LHCN-M2 (cell line): ENCODE measurements at places on chromosomes 12 and 14.

DNA sequence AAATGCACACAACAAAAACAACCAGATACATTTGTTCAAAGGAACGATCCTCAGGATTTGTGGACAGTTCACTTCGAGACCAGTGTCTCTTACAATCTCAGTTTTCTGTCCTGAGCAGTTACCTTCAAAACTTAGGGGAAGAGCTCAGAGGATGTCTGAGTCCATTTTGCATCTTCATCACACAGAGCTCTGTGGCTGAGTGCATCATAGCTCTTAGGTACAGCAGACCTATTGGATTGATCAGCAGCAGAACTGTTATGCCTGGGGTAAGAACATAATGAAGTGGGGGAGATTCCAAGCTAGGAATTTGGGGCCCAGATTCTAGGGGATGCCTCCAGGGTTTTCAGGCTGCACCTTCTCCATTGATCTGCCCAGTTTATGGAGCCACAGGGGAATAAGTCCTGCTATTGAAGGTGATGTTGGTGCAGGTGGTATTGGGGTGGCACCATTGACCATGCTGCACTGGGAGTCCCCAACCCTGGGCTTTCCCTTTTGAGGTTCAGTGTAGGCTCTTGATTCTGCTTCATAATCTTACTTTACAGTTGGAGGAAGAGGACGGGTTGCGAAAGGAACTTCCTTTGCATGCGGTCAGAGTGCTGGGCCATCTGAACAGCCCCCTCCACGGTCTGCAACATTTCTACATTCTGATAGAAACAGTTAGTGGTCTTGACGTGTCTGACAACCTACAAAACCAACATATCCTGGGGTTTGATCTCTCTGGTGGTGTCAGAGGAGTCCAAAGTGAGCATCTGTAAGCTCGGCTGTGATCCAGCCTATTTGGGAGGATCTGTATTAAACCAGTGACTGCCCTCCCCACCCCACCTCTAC is 112.8 kb downstream of the CHST11 start:
- no peak for DNase-seq

GRCh38 chr12:53735-54730 is 12.5 kb upstream of the IQSEC3 start:
- no peak for DNase-seq

- DNase-seq: no peak
Measured at GRCh38 chr14:20400589-20400964, 12.7 kb downstream of the TEP1 start.

DNA sequence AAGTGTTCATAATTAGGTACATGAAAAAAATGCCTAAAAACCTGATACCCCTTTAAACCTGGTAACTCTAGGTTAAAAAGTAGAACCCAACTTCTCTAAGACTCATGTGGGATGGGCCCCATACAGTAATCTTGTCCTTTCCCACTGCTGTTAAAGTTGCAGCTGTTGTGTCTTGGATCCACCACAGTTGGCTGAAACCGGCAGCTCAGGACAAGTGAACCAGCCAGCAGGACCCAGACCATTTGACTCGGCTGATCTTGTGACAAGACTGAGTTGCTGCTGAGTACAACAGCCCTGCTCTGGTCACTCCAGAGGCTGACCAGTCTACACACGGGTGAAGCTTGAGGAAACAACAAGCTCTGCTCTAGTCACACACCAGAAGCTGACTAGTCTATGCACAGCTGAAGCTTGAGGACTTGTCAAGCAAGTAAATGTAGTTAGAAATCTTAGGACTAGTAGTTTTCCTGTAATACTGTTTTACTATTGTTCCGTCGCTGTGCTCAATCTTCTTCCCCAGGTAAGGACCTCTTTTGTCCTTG is 60.6 kb downstream of the DHRS2 start:
- peak; percentile 31 for DNase-seq

- no peak for DNase-seq
Measured at GRCh38 chr14:78202163-78202562, 32.0 kb downstream of the NRXN3 start.

DNA sequence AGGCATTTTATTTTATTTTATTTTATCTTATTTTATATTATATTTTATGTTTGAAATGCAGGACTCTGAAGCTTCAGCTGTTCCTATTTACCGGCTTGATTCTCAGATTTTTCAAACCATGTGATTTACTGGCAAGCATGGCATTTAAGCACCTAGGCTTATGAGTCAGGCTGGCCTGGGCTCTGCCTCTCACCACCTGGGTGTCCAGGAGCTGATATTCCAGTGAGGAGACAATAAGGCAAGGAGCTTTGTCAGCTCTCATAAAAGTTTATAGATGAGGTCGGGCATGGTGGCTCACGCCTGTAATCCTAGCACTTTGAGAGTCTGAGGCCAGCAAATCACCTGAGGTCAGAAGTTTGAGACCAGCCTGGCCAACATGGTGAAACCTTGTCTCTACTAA is 2.1 kb downstream of the DAO start:
- no peak for DNase-seq

DNA sequence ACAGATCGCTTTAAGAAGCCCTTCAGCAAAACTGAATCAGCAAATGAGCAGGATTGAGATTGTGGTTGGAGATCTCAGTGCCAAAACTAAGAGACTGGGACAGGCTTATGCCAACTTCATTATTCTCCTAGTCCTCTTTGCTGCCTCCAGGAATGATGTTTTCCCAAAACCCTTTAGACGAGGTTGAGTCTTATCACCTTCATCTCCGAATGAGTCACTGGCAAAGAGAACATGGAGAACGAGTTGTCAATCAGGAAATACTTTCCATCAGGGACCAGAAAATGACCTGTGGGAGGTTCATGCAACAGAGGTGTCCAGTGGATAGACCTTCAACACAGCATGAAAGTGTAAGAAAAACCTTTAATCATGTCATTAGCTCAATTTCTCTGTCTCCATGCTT is 461.5 kb downstream of the RMST start:
- DNase-seq: no peak

DNA sequence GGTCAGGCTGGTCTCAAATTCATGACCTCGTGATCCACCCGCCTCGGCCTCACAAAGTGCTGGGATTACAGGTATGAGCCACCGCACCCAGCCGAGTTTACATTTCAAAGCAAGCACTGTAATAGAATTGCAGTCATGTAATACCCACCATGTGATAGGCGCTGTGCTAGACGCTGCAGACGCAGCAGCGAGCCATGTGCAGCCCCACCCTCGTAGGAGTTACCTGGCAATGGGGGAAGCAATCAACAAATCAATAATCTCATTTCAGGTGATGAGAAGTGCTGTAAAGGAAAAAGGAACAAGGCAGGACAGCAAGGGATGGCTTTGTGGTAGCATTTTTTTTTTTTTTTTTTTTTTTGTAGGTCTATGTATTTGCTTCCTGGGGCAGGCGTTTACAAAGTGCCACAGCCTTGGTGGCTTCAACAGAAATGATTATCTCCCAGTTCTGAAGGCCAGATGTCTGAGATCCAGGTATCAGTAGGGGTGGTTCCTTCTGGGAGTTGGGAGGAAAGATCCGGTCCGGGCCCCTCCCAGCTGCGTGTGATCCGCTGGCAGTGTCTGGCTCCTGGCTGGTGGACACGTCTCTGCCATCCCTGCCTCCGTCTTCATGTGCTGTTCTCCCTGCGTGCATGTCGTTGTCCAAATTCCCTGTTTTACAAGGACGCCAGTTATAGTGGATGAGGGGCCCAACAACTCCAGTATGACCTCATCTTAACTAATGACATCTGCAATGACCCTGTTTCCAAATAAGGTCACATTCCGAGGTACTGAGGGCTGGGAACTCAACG is 72.8 kb downstream of the TNFAIP2 start:
- no peak for DNase-seq

GRCh38 chr12:12358528-12358927 is 1.6 kb downstream of the BORCS5 start:
- DNase-seq: no peak

DNA sequence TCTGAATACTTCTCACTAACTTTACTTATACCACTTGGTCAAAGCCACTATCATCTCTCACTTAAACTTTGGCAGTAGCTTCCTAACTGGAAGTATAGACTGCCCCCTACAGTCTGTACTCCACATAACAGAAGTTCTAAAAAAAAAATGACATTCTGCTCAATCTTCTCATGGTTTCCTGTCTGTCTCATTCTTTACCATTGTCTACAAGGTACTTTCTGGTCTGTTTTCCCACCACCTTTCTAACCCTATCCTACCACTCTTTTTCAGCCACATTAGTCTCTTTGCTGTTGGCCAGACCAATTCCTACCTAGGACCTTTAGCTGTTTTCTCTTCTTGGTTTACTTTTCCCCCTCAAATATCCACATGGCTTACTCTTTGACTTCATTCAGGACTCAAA is 14.7 kb downstream of the CPSF6 start:
- peak; percentile 51 for DNase-seq

DNA sequence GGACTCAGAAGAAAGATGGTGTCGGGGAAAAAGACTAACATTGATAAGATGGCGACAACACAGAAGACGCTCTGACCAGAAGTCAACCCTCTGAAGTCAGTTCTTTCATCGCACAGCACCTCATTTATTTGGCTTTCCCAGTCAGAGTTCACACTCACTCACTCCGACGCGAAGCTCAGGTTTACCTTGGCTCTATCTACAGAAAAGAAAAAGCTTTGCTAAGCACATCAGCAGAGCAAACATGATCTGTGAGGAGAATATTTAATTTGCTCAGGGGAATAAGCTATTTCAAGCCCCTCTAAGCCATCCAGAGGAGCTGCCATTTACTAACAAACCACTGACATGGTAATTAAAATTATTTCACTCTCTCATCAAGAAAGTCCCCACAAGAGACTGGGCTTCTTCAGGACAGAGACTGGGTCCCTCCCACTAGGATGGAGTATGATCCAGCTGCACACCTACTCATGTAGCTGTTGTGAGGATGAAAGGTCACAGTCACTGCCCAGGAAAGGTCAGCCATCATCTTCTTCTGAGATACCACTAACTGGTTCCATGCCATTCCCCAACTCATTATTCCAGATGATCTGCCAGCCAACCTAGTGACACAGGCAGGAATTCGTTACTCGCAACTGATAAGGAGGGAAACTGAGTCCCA is 111.4 kb downstream of the TTC7B start:
- no peak for DNase-seq

- no peak for DNase-seq
Measured at GRCh38 chr12:85350356-85350755, 70.3 kb downstream of the ALX1 start.

- no peak for DNase-seq
Measured at GRCh38 chr14:100791348-100791735, 34.6 kb upstream of the MEG3 start.

DNA sequence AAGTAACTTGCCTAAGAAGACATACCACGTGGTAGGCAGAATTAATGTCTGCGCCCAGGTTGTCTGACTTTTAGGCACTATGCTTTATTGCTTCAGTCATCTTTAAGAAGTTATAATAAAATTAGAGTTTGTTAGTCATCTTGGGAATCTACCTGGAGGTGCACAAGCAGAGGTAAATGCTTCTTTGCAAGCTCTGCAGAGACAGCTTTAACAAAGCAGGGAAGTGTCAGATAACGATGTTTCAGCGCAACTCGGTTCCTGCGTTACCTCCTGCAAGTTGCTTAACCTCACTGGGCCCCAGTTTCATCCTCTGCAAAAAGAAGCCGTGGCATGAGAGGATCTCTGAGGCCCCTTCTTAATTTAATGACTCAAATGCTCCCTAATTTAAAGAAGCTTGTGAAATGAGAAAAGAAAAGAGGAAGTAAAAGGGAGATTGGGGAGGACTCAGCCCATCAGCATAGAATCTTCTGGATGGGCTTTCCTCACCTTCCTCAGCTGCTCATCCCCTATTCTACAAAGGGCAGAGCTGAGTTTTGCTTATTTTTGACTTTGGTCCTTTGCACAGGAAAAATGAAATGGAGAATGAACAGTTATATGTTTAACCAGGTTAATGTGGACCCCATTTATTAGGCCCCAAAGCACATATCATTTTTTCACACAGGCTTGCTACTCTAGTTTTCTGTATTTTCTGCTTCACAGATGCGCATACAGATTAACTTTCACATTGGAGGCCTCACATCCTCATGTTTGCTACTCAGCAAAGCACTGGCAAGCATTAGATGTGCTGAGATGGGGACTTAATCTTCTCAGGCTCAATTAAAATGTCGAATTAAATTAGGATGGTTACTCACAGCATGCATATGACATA is 5.1 kb downstream of the ARHGDIB start:
- no peak for DNase-seq

GRCh38 chr14:37230551-37231194 is 32.9 kb downstream of the MIPOL1 start:
- peak; percentile 63 for DNase-seq

DNA sequence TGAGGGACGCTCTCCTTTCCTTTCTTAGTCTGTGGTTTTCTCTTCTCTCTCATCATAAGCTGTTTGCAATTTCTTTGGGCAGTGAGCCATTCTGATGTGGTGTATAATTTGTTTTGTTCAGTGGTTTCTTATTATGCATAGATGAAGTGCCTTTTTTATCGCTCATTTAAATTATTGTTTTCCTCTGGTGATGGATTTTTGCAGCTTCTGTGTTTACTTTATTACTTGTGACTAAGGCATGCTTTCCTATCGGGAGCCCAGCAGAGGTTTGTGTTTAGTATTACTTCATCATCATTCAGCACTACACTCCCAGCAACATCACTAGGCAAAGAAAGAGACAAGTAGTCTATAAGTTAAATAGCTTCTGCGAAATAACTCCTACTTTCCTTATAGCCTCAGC is 586.6 kb upstream of the NOVA1 start:
- no peak for DNase-seq

- DNase-seq: peak; percentile 79
Measured at GRCh38 chr12:77893918-77894317, 63.2 kb downstream of the NAV3 start.

DNA sequence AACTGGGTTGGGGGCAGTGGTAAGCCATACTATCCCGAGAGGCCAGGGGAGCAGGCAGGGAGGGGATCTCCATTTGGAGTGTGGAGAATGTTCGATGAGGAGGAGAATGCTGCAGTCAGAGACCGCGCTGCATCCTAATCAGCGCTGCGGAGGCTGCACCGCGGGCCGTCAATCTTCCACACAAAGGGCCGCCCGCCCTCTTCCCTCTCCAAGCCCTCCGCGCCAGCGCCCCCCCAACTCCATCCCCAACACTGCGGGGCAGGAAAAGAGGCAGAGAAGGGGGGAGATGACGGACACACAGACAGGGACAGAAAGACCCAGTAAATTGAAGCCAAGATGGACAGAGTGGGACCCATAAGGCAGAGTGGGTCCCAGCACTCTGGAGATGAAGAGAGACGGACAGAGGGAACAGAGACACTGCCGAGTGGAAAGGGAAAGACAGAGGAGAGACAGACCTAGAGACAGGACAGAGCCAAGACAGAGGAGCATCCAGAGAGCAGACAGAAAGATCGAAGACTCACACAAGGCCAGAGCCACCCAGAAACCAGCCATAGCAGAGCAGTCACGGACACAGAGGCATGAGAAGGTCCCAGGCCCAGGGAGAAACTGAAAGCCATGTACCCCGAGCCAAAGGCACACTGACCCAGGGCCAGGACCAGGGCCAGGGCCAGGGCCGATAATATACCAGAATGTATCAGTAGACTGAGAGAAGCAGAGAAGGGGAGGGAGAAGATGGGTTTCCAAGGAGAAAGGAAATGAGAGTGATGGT is 3.5 kb downstream of the CISTR start:
- DNase-seq: no peak

GRCh38 chr12:130951636-130952035 is 2.1 kb upstream of the ADGRD1 start:
- no peak for DNase-seq
